ENCODE measurements at places on chromosomes 1 and 21. TPM values are rescaled to one million over a fixed set of nuclear protein-coding genes. Genes with fewer than 3 reads are reported as not detected.
A peak's percentile ranks its signal among the peaks of the same experiment; 100 is the strongest.

DNA sequence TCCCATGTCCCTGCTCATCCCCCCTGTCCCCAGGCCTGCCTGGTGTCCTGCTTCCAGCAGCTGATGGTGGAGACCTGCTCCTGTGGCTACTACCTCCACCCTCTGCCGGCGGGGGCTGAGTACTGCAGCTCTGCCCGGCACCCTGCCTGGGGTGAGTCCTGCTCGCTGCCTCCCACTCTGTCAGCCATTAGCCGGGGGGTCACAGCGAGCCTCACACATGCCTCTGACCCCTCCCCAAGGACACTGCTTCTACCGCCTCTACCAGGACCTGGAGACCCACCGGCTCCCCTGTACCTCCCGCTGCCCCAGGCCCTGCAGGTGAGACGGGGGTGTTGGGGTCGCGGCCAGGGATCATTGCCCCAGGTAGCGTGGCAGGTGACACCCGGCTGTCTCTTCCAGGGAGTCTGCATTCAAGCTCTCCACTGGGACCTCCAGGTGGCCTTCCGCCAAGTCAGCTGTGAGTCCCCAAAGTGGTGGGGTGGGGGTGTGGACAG, 10.0 kb downstream of the SCNN1D start:
- H3K4me1 ChIP-seq = peaks cover 7% of the 10 kb centered on the region
- no peak overlapping the region for H3K4me3 ChIP-seq
- peaks cover 2% of the 10 kb centered on the region for H3K27me3 ChIP-seq
- no peaks in the 10 kb centered on the region for H3K36me3 ChIP-seq
- no peak overlapping the region for H3K27ac ChIP-seq

DNA sequence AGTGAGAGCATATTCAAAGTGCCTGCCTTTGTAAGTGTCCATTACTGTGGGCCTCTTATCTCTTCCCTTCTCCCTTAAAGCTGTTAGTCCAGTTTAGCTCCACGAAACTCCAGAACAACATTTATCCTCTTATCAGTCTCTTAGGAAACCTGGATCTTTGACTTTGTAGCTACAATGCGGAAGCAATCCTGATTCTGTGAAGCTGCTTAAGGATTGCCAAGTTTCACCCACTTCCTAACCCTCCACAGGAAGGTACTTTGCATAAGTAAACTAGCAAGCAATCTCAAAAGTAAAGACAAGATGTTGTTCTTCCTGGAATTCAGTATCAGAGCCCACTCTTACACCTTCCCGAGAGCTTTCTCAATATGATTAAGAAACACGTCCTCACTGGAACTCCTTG, 164.9 kb upstream of the USP25 start:
- H3K27ac ChIP-seq = no peak overlapping the region
- H3K4me1 ChIP-seq = peaks cover 31% of the 10 kb centered on the region
- H3K4me3 ChIP-seq = no peak overlapping the region

The PYHIN1 gene
- total RNA-seq = not detected

The WDR77 gene
- total RNA-seq = 32.6 TPM

DNA sequence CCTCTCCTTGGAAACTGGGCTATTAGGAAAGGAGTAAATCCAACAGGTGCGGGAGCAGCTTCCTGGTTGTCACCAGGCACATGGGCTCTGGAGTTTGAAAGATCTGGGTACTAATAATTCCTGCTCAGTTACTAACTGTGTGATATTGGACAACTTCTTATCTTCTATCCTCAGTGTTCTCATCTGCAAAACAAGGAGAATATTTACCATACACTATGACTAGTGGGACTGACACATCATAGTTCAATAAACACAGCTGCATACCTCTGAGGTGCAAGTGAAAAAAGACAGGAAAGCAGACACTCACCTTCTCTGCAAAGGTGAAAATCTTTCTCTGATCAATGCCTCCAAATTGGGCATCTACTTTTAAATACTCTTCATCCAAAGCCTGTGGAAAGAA, 19.7 kb downstream of the YARS1 start:
- H3K4me1 ChIP-seq = peaks cover 16% of the 10 kb centered on the region
- H3K36me3 ChIP-seq = peaks cover 40% of the 10 kb centered on the region
- peak overlapping the region; percentile 85 for H3K27ac ChIP-seq
- H3K4me3 ChIP-seq = no peak overlapping the region

GRCh38 chr21:39189857-39190604, 6.8 kb upstream of the PSMG1 start:
- no peak overlapping the region for H3K27ac ChIP-seq
- H3K4me1 ChIP-seq = peaks cover 14% of the 10 kb centered on the region
- no peak for DNase-seq

DNA sequence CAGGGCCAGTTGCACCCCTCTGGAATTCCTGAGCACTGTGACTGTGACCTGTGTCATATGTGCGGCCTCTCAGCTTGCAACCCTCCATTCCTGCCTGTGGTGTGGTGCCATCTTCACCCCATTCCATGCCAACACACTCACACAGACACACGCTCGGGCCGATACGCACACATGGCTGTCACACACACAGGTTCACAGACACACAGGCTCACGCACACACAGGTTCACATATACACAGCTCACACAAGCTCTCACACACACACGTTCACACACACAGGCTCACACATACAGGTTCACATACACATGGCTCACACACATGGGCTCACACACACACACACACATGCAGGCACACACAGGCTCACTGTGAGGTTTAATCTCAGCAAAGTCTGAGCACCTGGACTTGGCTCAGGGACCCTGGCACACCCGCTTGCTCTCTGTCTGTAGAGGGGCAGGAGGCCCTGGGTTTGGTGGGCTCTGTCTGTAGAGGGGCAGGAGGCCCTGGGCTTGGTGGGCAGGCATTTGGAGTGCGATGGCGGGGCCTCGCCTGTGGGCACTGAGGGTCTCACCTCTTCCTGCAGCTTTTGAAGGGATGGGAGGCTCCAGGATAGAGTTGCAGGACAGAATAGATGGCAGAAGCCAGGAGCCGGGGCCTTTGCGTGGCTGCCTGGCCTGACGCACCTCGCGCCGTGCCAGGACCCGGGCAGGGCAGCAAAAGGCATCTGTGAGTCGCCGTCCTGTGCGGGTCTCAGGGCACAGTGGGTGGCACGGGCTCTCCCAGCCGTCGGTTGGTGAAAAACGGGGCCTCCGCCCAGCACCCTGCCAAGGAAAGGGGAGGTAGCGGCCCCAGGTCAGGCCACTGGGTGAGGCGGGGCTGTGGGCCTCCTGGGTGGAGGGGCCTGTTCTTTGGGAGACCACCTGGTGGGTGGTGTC, 17.1 kb downstream of the COL18A1 start:
- no peak overlapping the region for H3K4me3 ChIP-seq
- no peaks in the 10 kb centered on the region for H3K36me3 ChIP-seq
- H3K4me1 ChIP-seq = peaks cover 43% of the 10 kb centered on the region
- peak overlapping the region; percentile 70 for H3K27ac ChIP-seq
- no peak for DNase-seq

DNA sequence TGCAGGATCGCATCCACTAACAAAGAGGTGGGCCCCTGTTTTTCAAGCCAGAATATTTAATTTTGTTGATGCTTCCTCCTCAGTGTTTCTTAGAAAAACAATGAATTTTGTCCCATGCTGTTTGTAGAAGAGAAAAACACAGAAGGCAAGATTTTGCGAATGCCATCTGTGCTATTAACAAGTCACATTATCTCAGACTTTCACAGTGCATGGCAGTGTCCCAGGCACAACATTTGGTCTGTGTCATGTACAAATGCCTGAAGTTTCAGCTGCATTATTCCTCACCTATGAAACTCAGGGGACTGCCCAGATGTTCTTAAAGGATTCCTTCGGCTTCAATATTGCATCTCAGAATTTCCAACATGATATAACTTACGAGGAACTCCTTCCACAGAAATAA, 99.6 kb upstream of the ZC3H11B start:
- H3K4me1 ChIP-seq = peaks cover 3% of the 10 kb centered on the region
- no peak overlapping the region for H3K27ac ChIP-seq
- no peaks in the 10 kb centered on the region for H3K36me3 ChIP-seq
- peaks cover 10% of the 10 kb centered on the region for H3K27me3 ChIP-seq
- no peak overlapping the region for H3K4me3 ChIP-seq

DNA sequence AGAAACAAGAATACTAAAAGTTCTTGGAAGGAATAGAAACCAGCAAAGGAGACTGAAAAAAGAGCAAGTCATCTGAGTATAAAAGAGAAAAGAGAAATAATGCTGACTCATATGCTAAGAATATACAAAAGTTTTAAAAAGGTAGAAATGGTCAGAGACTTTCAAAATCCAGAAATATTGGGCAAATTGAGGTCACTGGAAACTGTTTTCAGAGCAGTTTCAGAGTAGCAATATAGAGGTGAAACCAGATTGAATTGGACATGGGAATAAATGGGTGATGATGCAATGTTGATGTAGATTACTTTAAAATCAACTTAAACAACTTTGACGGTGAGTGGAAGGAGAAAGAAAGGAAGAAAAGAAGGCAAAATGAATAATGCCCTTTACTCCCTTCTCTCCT, 1.8 kb upstream of the RPS6KC1 start:
- peaks cover 13% of the 10 kb centered on the region for H3K27me3 ChIP-seq
- peaks cover 1% of the 10 kb centered on the region for H3K36me3 ChIP-seq
- no peak for DNase-seq
- peaks cover 32% of the 10 kb centered on the region for H3K4me1 ChIP-seq

GRCh38 chr21:46029186-46029924, 47.8 kb downstream of the COL6A1 start:
- DNase-seq = no peak
- H3K36me3 ChIP-seq = peaks cover 4% of the 10 kb centered on the region
- no peaks in the 10 kb centered on the region for H3K27me3 ChIP-seq
- H3K4me3 ChIP-seq = no peak overlapping the region
- peak overlapping the region; percentile 90 for H3K27ac ChIP-seq
